ENCODE measurements at places on chromosomes 7 and 10.

- no peak for DNase-seq
These were observed 94.9 kb downstream of the CPXM2 start for GRCh38 chr10:123796736-123797135.

- no peak for DNase-seq
These were observed 58.0 kb downstream of the ORC5 start for GRCh38 chr7:104149822-104150221.

DNA sequence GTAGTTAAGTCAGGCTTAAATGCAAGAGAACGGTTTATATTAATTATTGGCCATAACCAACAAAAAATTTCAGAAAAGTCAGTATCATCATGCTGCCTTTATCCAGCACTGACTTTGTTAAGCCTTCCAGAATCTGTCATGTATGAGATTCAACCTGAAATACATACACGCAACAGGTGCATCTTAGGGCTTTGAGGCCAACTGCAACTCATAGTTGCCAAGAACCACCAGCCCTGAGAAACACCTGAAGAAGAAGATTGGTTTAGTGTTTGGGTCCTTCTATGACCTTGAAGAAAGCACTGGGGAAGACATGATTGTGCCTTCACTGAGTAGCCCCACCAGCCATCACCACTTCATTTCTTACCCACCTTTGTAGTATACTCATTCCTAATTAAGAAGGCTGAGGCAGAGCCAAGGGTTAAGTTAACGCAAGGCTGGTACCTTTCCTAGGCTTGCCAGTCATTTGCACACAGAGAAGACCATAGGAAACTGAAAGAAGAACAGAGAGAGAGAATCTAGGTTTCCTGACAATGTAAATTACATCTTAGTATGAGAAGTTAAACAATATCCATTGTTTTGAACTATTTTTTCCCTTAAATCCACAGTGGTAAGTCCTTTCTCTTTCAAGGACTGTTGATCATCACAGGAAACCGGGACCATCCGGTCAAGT, 200.1 kb upstream of the PRKCQ start:
- DNase-seq: no peak

- DNase-seq: no peak
These were observed 39.9 kb upstream of the EGR2 start for GRCh38 chr10:62856021-62856420.

DNA sequence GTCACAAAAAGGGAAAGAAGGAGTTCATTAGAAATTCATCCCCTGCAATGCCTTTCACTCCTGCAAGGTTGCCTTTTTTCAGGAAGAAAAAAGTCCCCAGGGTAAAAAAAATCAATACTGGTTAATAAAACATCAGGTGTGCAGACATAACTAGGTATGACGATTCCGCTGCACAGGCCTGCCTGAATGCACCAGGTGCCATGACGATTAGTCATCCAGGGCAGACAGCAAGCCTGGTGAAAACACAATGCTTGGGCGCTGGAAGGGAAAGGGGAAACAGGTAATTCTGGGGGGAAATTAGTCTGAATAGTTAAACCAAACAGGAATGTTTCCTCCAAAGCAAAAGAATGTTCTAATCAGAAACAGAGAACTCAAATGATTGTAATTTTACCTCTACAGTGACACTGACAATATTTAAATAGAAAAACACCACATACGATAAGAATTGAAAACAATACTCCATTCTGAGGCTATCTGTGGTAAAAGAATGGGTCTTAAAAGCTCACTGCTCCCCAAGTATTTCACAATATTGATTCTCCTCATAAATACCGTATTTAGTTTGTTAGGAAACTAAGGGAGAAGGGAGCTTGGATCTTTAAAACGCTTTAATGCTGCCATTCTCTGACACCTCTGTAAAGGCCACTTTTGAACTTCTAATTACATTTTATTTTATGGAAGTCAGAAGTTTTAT, 45.2 kb downstream of the VPS41 start:
- no peak for DNase-seq

GRCh38 chr10:116364868-116365267, 40.6 kb downstream of the CCDC172 start:
- no peak for DNase-seq

- no peak for DNase-seq
These were observed 30.7 kb downstream of the HABP2 start for GRCh38 chr10:113583571-113583970.

GRCh38 chr10:129583831-129584230, 116.8 kb downstream of the MGMT start:
- no peak for DNase-seq

- DNase-seq: no peak
These were observed 228.9 kb upstream of the CELF2 start for GRCh38 chr10:10788761-10789160.

GRCh38 chr10:133249094-133249780, 11.6 kb downstream of the VENTX start:
- no peak for DNase-seq

GRCh38 chr7:88167721-88168120, 52.1 kb downstream of the SRI start:
- DNase-seq: no peak

- DNase-seq: no peak
These were observed 25.1 kb downstream of the TBXAS1 start for GRCh38 chr7:139854124-139854511.

DNA sequence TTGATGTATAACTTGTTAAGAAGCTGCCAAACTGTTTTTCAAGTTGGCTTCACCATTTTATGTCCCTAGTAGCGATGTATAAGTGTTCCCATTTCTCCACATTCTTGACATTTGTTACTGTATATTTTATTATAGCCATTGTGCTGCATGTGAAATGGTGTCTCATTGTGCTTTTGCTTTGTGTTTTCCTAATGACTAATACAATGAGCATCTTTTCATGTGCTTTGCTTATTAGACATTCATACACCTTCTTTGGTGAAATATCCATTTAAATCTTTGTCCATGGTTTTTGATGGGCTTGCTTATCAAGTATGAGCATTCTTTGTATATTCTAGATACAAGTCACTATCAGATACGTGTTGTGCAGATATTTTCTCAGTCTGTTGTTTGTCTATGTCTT, 203.0 kb downstream of the CCSER2 start:
- DNase-seq: no peak

GRCh38 chr7:69184339-69184738, 413.9 kb upstream of the AUTS2 start:
- DNase-seq: no peak

- no peak for DNase-seq
These were observed 35.3 kb upstream of the ZNF488 start for GRCh38 chr10:47419421-47419820.

DNA sequence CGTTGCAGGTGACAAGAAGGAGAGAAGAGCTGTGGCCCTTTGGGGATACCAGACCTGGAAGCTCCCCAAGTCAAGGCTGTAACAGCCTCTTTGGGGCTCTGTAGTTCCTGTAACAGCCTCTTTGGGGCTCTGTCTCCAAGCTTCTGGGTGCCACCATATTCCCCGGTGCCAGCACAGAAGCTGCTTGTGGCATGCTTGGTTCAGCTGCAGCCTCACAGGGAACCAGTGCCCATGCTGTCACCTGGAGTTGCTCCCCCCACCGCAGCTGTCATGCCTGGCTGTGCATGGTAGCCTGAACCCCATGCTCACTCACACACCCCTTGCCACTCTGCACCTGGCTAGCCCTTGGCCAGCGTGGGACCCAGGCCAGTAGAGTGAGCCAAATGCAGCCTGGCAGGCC, 109.1 kb downstream of the ELAPOR2 start:
- DNase-seq: no peak

- DNase-seq: no peak
These were observed 386.9 kb upstream of the CNTNAP2 start for GRCh38 chr7:145729691-145730090.

DNA sequence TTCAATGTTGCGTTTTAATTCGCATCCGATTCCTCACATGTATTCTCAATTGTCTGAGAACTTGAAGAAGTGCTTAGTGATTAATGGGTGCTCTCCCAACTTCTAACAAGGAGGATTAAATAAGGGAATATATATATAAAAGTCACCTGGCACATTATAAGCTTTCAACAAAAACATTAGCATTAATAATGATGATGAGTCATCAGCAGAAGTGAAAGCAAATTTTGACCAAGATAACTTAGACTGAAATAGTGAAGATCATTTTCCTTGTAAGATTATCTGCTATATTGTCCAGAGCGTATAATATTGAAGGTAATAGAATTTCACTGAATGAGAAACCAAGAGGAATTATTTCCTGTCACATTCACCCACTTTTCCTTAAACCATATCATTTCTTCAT, 8.5 kb downstream of the ASAH2 start:
- no peak for DNase-seq

DNA sequence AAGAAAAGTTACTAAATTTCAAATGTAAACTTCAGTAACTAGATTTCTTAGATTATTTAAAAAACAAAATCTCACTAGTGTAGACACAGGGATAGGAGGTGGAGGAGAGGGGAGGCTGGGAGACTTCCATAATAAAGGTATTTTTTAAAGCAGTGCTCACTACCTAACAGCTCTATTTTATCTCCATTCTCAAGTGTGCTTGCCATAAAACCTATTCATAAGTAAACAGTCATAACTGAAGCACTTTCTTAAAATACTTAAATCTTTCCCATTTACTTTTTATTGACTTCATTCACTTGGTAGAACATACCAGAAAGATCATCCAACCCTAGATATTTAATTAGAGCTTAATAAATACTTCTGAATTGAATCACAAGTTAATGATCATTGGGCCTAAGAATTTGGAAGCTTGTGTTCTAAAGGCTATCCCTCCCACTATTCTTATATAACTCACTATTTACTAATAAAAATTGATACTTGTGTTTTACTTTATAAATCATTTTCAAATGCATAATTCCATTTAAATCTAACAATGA, 107.4 kb downstream of the SNX13 start:
- no peak for DNase-seq

DNA sequence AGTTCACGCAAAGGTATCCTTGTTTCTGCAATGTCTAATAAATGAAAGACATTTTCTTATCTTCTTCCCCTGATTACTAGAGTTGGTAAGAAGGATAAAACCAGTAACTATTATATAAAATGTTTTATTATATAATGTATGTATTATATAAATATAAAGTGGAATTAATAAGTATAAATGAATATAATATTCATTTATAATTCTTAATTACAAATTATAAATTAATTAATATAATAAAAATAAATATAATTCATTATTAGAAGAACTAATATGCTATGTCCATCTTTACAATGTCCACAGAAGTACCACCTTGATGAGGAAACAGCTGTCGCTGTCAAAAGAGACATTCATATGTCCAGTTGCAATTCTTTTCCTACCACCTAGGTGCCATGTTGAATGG, 177.7 kb downstream of the GLI3 start:
- no peak for DNase-seq

DNA sequence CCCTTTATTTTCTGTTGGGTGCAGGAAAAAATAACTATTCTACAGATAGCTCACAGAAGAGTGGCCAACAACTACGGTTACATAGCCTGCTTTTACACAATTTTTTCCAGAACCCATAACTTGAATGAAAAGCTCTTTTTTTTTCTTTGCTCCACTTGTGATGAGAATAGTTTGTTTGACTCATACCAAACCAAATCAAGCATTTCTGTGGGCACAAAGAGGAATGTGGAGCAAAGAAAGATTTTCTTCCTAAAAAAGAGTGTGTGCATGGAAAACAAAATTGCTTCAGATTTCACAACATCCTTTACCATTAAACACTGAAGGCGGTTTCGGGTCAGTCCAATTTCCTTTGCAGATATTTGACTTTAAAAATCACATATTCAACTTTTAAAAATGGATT, 54.8 kb upstream of the RAB11FIP2 start:
- DNase-seq: no peak

Measured in forelimb muscle (tissue), 1 donor.